ENCODE measurements at places on chromosomes 3 and 15.

GRCh38 chr15:44722011-44722410 lies 10.7 kb downstream of the B2M start:
- DNase-seq = no peak

GRCh38 chr3:94416768-94417167 lies 353.9 kb downstream of the NSUN3 start:
- no peak for DNase-seq

GRCh38 chr15:38684440-38685010 lies 119.9 kb upstream of the RASGRP1 start:
- no peak for DNase-seq

- no peak for DNase-seq
Measured at GRCh38 chr3:16448639-16449070, 64.8 kb downstream of the RFTN1 start.

- no peak for DNase-seq
Measured at GRCh38 chr3:125594581-125595011, 701 bp downstream of the OSBPL11 start.

GRCh38 chr15:59595434-59595915 lies 16.1 kb upstream of the GCNT3 start:
- DNase-seq = no peak

- no peak for DNase-seq
Measured at GRCh38 chr3:159787794-159788205, 200.8 kb upstream of the IL12A start.

GRCh38 chr15:59736181-59736580 lies 47.1 kb upstream of the BNIP2 start:
- DNase-seq = peak; percentile 12

GRCh38 chr3:171317171-171317570 lies 143.0 kb downstream of the TNIK start:
- DNase-seq = no peak

- DNase-seq = no peak
Measured at GRCh38 chr3:62818347-62818746, 56.9 kb downstream of the CADPS start.

GRCh38 chr3:43865351-43865750 lies 174.6 kb downstream of the ABHD5 start:
- no peak for DNase-seq

GRCh38 chr15:78140292-78140691 lies 8.9 kb upstream of the IDH3A start:
- DNase-seq = no peak

DNA sequence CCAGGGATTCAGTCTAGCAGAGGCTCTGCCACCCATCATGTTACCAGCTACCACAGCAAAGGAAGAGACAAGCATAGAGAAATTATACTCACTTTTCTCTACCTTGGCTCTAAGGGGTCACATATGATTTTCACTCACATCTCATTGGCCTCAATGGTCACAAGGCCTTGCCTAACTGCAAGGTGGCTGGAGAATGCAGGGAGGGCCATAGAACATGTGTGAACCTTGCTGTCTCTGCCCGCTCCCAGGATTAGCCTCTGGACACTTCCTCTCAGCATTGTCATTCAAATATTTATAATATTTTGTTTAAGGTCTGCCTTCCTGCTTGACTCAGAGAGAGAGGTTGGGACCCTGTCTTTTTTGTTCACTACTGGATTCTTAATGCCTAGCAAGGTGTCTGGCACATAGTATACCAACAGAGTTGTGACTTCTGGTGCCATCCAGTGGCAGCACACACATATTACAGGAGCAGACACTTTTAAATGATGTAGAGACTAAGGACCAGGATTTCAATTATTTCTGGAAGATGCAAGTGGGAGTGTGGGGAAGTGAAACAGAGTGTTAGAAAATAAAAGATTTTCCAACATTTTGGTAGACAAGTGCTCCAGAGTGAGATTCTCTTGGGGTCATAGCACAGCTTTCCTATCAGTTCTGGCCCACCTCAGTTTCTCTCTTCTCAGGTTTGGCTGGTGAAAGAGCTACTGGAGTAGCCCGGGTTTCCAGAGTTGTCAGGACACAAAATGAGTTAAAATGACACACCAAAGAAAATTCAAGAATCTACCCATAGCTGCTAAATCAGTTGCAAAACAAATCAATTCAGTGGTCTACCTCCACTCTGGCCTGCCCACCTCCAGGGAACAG lies 119.0 kb upstream of the RASGRP1 start:
- DNase-seq = peak; percentile 33

DNA sequence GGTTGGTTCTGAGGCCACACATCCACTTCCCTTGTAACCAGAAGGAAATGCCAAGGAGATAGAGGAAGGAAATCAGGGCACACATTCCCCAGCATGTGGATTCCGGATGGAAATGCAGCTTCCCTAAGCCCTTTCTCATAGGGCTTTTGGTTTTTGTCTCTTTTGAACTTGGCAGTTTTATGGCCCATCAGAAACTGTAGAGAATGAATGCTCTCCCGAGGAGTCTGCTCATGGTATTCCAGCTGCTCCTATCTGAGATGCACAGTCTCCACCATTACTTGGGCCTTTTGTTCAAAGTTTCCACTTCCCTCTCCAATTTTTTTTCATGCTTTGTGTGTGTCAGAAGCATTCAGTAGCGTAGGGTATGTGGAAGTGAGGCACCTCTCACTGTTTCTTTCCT lies 21.2 kb downstream of the XYLB start:
- no peak for DNase-seq

GRCh38 chr3:100099621-100100020 lies 14.7 kb downstream of the FILIP1L start:
- no peak for DNase-seq

DNA sequence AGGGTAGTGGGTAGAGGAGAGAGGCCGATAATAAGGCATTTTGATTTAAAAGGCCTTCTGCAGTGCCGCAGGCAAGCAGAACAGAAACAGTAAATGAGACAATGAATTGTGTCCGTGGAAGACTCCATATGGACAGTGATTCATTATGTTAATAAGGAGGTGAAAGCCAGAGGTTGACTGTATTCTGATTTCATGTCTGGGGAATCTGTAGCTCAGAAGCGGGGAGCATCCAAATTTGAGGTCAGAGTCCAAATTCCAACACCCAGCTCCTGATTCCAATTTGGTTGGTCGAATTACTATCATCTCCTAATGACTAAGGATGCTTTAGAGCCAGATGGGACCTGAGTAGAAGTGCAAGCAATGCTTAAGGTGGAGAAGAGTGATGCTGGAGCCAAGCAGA lies 1.0 kb upstream of the TBC1D21 start:
- DNase-seq = no peak

DNA sequence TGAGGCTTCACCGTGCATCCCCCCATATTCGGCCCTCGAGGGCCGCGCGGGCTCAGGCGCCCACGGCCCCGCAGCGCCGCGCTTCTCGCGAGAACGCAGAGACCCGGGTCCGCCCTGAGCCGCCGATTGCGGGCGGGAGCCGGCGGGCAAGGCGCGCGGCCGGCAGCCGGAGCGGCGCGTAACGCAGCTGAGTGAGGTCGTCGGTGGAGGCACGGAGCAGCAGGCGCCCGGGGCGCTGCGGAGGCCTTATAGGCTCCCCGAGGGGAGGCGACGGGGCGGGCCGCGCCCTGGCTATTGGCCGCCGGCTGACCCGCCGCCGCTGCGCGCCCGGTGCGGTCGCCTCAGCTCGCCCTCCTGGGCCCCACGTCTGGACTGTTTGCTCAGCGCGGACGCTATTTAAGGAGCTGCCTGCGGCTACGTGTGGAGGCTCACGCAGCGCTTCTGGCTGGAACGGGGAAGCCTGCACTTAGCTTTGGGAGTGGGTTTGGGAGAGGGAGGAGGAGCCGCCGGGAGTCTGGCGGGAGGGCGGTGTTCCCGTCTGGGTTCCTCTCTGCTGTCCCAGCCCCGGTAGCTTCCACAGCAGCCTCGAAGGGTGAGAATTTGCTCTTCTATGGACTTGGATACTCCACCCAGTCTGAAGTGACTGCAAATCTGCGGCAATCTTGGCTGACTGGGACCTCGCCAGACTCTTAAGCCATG lies at the start of gene PLOD2:
Gene PLOD2 (minus strand): TSS at position 221 of the 699 bp plus-strand sequence. CDS start 195 bp downstream, at position 26.
- no peak for DNase-seq

GRCh38 chr3:126533506-126533905 lies 9.6 kb downstream of the CHST13 start:
- DNase-seq = no peak

DNA sequence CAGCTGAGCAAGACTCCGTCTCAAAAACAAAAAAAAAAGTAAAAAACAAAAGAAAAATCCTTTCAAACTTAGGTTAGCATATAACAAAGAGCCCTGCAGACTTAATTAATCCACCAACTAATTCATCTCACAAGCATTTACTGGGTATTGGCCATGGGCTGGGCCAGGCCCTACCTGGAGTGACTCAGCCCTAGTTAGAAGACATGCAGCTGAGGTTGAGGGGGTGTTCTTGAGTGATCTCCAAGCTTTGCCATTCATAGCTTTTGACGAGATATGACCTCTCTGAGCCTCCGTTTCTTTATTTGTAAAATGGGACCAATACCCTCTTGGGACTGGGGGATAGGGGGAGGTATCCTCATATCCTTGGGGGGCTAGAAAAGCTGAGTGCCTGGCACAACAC lies 7.8 kb downstream of the FBXL22 start:
- DNase-seq = no peak

- DNase-seq = no peak
Measured at GRCh38 chr3:126934031-126934531, 48.8 kb upstream of the PLXNA1 start.

DNA sequence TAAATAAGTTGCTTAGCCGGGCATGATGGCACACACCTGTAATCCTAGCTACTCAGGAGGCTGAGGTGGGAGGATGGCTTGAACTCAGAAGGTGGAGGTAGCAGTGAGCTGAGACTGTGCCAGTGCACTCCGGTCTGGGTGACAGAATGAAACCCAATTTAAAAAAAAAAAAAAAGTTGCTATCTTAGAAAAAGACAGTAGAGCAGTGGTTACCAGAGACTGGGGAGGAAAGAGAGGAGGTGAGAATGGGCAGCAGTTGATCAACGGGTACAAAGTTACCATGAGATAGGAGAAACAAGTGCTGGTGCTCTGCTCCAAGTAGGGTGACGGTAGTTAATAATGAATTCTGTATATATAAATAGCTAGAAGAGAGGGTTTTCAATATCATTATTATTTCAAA lies 821 bp upstream of the CCR2 start:
- no peak for DNase-seq

DNA sequence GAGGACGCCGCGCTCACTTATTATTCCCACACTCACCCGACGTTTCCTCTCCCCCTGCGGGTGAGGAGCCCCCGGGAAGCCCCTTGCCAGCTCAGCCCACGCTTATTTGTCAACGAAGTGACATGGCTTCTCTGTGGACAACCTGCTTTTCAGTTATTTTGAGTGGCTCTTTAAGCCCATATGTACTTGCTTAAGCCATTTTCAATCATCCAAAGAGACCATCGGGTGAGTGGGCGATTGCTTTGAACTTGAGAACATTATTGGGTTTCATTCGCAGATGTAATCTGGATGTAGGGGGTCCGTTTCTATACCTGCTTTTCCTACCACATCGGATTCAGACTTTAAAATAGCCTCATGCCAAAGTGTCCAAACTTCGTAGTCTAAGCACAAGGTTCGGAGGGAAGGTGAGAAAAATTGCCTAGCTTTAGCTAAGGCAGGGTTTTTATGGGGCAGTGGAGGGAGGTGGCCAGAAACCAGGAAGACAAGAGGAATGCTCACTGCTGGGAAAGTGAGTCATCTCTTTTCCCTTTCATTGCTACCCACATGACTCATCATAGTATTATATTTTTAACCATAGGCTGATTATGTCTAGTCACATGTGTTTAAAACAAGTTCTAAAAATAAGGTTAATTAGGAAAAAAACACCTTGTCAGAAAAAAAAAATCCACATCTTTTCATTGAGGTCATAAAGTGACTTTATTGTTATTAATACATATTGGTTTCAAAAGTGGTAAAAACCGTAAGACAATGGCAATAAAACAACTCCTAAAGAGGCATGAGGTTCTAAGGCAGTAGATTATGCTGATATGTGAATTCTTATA lies 773.1 kb upstream of the NR2F2 start:
- DNase-seq = no peak

GRCh38 chr3:60126511-60127304 lies 1076.9 kb upstream of the CFAP20DC start:
- no peak for DNase-seq

GRCh38 chr3:4467522-4467867 lies 426 bp upstream of the SUMF1 start:
- DNase-seq = no peak

- DNase-seq = no peak
Measured at GRCh38 chr3:190970560-190970959, 108.1 kb upstream of the GMNC start.

GRCh38 chr15:28923726-28924280 lies 38.0 kb downstream of the APBA2 start:
- no peak for DNase-seq

GRCh38 chr3:25427563-25427941 lies 511 bp upstream of the RARB start:
- DNase-seq = no peak

- no peak for DNase-seq
Measured at GRCh38 chr3:67522081-67522480, 132.3 kb downstream of the SUCLG2 start.

DNA sequence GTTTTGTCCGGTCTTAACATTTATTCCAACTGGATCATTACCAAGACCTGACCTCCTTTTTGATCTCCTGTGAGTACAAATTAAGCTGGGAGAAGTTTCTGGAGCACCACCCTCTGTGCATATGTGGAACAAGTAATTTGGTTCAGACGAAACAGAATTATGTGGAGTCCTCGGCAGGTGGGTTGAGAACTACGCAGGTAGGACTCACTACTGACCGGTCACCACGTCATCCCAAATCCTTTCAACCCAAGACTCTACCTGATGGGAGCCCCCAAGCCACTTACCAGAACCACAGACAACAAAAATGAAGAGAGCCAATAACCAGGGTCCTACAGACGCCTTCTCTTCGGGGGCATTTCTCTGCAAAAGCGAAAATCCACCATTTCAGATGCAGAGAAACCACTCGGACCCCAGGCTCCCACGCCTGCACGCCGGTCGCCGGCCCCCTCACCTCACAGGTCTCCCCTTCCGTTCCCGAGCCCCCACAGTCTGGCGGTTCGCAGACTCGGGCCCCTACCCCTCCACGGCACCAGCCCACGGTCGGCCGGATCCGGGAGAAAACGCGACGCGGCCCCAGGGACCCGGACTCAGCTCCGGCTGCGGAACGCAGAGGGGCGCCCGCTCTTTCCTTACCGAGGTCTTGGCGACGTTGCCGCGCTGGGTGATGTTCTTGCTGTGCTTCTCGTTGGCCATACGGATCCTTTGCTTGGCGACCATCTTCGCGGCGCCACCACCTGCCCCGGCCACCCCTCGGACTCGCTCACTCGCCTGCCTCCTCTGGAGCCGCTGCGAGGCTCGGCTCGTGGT lies 674 bp downstream of the SERP1 start:
- DNase-seq = no peak

GRCh38 chr3:42148982-42149432 lies 57.9 kb downstream of the TRAK1 start:
- no peak for DNase-seq

- DNase-seq = no peak
Measured at GRCh38 chr3:156680243-156680914, 6.0 kb downstream of the TIPARP start.

DNA sequence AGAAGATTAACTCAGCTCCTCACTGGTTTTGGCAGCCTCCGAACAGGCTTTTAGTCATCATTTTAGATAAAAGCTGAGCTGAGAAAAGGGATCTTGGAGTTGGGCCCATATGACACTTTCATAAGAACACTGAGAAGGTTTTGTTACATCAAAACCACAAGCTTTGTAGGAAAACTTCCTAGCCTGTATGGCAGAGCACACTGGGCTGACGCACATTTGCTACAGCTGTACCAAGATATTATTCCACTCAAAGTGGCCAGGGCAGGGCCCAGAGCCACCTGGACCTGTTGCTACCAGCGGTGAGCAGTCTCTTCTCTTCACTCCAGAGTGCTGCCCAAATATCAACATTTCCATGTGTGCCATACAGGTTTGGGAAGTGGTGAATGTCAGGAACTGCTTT lies 160.5 kb upstream of the CCDC54 start:
- DNase-seq = no peak

Measured in activated naive CD4-positive, alpha-beta T cell (primary cell).